Foreskin fibroblast (primary cell): ENCODE measurements at places on chromosomes 2 and 18.

DNA sequence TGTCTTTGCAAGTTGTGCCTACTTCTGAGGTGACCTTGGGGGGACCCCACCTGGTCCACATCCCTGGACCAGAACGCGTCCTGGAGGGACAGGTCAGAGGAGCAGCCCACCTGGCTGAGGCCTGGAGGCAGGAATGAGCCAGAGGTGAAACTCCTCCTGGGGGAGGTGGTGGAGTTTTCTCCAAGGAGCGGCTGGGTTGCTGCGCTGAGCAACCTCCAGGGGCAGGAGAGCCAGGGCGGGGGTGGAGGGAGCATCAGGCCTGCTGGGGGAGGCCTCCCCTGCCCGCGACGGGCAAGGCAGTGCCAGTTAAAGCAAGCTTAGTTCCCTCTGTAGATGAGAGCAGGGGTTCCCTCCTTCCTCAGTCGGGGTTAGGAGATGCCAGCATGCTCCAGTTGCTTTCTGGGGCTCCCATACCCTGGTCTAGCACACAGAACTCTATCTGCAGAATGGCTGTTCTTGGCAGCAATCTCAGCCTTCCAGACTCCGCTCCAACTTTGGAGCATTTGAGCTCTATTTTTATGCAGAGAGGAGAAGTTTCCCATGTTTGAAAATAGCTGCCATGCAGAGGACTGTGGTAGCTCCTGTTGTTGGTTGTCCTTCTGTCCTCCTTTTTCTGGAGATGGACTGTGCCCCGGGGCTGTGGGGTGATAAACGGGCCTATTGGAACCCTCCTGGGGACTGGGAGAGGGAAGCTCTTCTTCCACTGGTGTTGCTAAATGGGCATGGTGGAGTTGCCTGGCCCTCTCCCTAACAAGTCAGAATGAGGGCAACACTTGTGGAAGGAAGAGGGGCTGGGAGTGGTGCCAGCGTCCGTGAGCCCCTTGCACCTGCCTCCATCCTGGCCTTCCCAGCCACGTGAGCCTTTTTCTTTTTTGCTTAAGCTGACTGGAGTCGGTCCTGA lies 39.1 kb downstream of the B3GNT2 start:
- DNase-seq = no peak

- DNase-seq = no peak
Measured at GRCh38 chr18:62763101-62763521, 47.8 kb downstream of the PHLPP1 start.

- DNase-seq = peak; percentile 89
Measured at GRCh38 chr18:25503567-25504081, 151.7 kb upstream of the ZNF521 start.

- no peak for DNase-seq
Measured at GRCh38 chr2:163580757-163581156, 155.1 kb downstream of the FIGN start.

- no peak for DNase-seq
Measured at GRCh38 chr2:8278709-8279354, 403.0 kb upstream of the ID2 start.

GRCh38 chr2:132437852-132438669 lies 21.5 kb downstream of the GPR39 start:
- DNase-seq = no peak
